ENCODE measurements at places on chromosomes 16 and 17. TPM values are rescaled to one million over a fixed set of nuclear protein-coding genes. Genes with fewer than 3 reads are reported as not detected.

- H3K4me1 ChIP-seq: no peaks in the 10 kb centered on the region
- H3K36me3 ChIP-seq: no peaks in the 10 kb centered on the region
- no peak overlapping the region for H3K27ac ChIP-seq
- H3K27me3 ChIP-seq: peaks cover 9% of the 10 kb centered on the region
- no peak overlapping the region for H3K4me3 ChIP-seq
- no peak for ATAC-seq
These were observed 14.2 kb downstream of the CSH2 start for GRCh38 chr17:63859257-63859656.

KCNJ18 gene
- not detected for total RNA-seq

DNA sequence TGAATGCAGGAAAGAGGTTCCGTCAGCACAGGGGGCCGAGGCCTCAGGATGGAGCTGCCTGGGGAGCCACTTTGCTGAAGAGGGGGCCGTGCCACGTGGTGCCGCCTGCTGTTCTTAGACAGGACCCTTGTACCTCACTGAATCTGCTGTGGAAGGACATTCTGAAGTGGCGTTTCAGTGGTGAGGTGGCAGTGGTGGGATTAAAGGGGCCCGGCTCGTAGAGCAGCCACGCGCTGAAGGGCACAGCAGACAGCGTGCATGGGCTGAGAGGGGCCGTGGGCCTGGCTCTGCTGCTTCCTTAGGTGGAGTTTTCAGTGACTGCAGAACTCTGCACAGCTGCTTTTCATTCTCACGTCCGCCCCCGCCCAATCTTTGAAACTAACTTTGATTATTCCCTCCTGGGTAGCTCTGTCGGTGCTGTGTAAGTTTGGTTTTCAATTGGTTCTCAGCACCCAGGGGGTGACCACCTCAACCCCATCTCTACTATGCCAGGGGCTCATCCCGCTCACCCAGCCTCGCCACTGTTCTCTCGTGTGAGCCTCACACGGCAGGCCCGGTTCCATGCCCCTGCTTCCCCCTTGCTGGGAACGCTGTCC is 70.3 kb downstream of the SEC14L1 start:
- H3K4me3 ChIP-seq: no peak overlapping the region
- H3K27ac ChIP-seq: no peak overlapping the region
- H3K36me3 ChIP-seq: peaks cover 95% of the 10 kb centered on the region

- no peaks in the 10 kb centered on the region for H3K27me3 ChIP-seq
- no peaks in the 10 kb centered on the region for H3K36me3 ChIP-seq
These were observed 18.6 kb downstream of the CPNE2 start for GRCh38 chr16:57110937-57111336.

GRCh38 chr16:56413381-56413780 is 12.0 kb downstream of the AMFR start:
- peaks cover 52% of the 10 kb centered on the region for H3K36me3 ChIP-seq
- H3K4me3 ChIP-seq: no peak overlapping the region
- ATAC-seq: no peak
- no peaks in the 10 kb centered on the region for H3K27me3 ChIP-seq
- H3K27ac ChIP-seq: no peak overlapping the region

TAF15 gene
- 127 TPM for total RNA-seq

DNA sequence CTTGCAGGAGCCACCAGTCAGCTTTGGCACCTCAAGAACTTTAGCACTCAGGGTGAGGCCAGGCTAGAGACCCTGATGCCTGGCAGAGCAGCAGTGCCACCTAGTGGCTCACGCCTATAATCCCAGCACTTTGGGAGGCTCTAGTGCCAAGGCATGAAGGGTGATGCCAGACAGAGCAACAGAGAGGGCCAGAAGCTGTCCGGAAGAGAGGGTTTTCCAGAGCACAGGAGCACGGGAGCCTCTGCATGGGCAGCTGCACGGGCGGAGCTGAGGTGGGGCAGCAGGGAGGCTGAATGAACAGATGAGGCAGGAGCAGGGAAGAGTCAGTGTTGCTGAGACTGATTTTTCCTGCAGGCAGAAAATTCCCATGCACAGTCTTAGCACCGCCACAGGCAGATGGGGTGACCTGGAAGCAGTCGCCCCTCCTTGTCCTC is 38.9 kb downstream of the MYH3 start:
- no peaks in the 10 kb centered on the region for H3K4me1 ChIP-seq
- no peaks in the 10 kb centered on the region for H3K27me3 ChIP-seq
- no peaks in the 10 kb centered on the region for H3K36me3 ChIP-seq
- H3K27ac ChIP-seq: no peak overlapping the region
- peak; percentile 80 for ATAC-seq

MYH8 gene
- not detected for total RNA-seq

- ATAC-seq: no peak
- no peak overlapping the region for H3K4me3 ChIP-seq
- no peak overlapping the region for H3K27ac ChIP-seq
- H3K36me3 ChIP-seq: no peaks in the 10 kb centered on the region
- no peaks in the 10 kb centered on the region for H3K4me1 ChIP-seq
These were observed 40.5 kb upstream of the RASD1 start for GRCh38 chr17:17536702-17537101.

GRCh38 chr16:56614549-56614991 is 6.2 kb downstream of the MT2A start:
- H3K4me3 ChIP-seq: no peak overlapping the region
- peaks cover 43% of the 10 kb centered on the region for H3K4me1 ChIP-seq
- no peaks in the 10 kb centered on the region for H3K36me3 ChIP-seq
- no peak for ATAC-seq
- no peaks in the 10 kb centered on the region for H3K27me3 ChIP-seq

SCGB1C2 gene
- total RNA-seq: not detected

MYH13 gene
- total RNA-seq: not detected

GRCh38 chr17:44930667-44931066 is 15.4 kb upstream of the GFAP start:
- H3K4me3 ChIP-seq: no peak overlapping the region
- ATAC-seq: no peak
- no peak overlapping the region for H3K27ac ChIP-seq
- no peaks in the 10 kb centered on the region for H3K27me3 ChIP-seq
- H3K4me1 ChIP-seq: no peaks in the 10 kb centered on the region
